Thyroid gland (tissue), 4 donors: ENCODE measurements at places on chromosomes 5 and 9. TPM values are rescaled to one million over a fixed set of nuclear protein-coding genes. Genes with fewer than 3 reads are reported as not detected.

PIP5K1B gene
- total RNA-seq, result 0.63 TPM

DNA sequence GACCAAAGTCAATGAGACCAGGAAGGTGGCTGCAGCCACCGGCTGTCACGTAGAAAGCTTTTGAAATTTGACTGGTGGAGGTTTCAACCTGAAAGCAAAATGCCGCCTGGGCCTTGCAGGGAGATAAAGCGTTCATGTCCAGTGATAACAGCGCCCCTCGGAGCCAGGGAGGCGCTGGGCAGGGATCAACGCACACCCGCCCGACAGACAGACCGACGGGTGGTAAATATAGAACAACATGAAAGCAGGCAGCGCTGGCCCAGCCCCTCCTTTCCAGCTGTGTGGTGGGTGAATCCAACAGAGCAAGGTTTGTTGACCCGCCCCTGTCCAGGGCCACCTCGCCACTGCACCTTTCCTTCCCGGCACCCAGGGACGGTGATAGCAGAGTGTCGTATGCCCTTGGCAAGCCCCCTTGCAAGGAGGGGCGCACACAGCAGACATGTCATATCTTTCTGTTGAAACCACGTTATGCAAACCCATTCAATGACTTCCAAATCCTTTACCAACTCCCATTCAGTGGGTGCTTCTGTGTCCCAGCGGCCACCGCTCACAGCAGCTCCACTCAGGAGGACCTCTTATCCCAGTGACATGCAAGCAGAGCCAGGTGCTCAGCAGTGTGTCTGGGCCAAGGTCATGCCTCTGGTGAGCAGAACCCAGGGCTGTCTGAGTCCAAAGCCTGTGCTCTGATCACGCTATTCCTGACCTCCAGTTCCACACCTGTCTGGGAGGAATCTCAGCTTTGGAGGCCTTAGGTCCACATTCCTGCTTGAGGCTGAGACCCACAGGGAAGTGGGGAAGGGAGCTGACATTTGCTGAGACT is 38.7 kb downstream of the NKX2-5 start:
- no peak for DNase-seq

PDCD1LG2 gene
- total RNA-seq, result 2.6 TPM

LOX gene
- total RNA-seq, result 39.5 TPM

PCDHB12 gene
- 2.4 TPM for total RNA-seq

ADAMTS13 gene
- 1.8 TPM for total RNA-seq

DNA sequence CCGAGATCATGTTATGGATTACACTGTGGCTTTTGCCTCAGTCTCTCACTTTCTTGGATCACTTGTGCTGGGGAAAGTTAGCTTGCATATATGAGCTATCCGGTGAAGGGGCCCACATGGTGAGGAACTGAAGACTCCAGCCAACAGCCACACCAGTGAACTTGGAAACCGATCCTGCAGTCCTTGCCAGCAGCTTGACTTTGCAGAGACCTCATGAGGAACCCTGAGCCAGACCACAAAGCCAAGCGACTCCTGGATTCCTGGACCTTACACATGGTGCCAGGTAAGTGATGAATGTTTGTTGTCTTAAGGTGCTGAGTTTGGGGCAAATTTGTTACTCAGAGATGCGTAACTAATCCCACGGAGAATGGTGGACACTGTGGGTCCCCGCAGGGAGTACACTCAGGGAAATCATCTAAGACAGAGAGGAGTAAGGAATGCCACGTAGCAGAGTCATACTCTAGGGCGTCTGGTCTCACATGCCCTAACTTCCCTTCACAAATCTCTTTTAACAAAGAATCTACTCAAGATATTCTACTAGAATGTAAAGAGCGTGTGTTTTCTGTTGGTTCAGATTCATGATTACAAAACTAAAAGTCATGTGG is 76.5 kb upstream of the PJA2 start:
- DNase-seq, result no peak

DNA sequence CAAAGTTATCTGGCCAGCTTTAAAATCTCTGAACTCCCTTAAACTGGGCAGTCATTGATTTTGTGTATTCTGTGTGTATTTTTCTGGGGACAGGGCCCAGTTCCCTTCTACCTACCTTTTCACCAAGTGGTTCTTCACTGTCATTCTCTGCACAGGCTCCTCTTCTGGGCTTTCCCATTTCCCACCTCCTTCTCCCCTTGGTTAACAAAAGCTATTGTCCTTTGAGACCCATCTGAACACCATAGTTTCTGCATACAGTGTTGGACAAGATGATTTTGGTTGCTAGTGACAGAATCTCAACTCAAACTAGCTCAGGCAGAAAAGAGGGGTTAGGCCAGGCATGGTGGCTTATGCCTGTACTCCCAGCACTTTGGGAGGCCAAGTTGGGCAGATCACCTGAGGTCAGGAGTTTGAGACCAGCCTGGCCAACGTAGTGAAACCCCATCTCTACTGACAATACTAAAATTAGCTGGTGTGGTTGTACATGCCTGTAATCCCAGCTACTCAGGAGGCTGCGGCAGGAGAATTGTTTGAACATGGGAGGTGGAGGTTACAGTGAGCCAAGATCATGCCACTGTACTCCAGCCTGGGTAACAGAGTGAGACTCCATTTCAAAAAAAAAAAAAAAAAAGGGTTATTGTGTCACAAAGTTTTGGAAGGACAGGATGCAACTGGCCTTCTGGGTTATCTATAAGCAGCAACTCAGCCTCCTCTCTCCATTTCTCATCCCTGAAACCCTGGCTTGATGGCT is 31.0 kb upstream of the ANKRD34B start:
- DNase-seq, result no peak

- DNase-seq, result no peak
These were observed 96.2 kb upstream of the CCDC112 start for GRCh38 chr5:115392611-115393010.

GRCh38 chr5:78527925-78528324 is 120.6 kb downstream of the LHFPL2 start:
- DNase-seq, result no peak

DNA sequence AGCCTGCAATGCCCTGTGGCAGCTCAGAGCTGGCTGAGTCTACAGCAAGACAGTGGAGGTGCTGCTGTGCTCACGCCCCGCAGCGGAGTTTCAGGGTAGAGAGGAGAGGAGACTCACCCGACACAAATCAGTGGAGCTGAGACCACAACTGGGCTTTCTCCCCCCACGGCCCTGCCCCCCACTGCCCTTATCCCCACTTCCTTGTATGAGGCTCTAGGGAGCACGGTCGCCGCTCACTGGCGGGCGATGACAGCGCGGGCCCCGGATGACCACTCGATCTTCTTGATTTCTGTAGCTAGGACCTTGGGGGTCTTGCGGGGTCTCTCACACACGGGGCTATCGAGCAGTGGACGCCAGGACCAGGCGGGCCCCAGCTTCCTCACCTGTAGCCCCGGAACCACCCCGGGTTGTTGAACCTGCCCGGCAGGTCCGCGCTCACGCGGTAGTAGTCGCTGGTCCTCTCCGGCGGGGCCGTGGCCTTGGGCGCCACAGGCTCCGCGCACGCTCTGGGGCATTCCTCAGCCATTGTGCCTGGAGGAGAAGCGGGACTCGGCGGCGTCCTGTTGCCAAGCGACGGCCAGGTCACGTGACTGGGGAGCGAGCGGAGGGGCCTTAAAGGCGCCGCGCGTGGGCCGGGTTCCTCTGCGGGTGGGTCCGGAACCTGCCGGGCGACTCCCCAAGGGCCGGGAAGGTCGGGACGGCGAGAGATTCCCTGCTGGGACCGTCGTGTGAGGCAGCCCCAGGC is 984 bp upstream of the MRPS2 start:
- DNase-seq, result peak; percentile 97

DNA sequence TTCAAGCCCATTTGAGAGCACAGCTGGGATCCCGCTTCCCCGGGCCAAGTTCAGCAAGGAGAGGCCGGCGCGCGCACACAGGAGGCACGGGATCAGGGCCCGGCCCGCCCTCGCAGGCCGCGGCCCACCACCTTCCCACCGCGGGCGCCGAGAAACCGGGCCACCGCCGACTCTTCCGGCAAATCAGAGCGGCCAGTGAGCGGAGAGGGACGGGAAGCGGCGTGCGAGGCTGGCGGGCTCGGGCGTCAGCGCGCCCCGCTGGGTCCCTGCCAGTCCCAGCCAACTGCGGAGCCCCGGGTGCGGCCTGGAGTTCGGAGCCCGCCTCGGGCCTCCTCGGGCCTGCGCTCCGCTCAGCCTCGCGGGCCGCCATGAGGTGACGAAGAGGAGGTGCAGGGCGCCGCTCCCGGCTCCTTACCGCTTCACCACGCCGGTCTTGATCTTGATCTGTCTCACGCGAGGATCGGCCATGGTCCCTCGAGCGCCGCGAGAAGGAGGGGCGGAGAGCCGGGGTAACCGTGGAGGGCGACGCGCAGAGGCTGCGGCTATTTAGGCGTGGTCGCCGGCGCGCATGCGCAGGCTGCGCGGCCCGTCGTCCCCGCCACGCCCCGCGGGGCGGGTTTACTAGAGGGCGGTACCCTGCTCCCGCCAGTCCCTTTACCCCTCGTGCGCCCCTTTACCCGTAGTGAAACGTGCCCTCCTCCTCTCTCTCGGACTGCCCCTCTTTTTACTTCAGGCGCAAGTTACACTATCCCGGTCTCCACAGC is at the start of gene TBCA:
Gene TBCA (minus strand): TSS at position 550 of the 764 bp plus-strand sequence. CDS start 82 bp downstream, at position 468.
- peak; percentile 86 for DNase-seq

- no peak for DNase-seq
These were observed 162.9 kb upstream of the WWC1 start for GRCh38 chr5:168128557-168128956.

TICAM2 gene
- 1.5 TPM for total RNA-seq

DNA sequence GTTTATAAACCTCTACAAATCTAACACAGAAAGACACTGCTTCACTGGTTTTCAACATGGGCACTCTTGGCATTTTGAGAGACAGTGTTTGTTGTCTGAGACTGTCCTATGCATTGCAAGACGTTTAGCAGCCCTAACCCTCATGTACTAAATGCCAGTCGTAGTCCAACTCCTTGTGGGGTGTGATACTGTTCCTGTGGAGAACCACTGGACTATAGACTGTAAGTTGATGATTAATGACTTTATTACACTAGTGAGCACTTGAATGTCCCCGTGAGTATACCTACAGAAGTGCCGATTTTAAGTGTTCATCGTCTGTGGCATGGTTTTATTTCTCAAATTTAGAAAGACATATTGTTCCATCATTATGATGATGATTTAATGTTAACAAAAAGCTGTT is 46.2 kb downstream of the RECK start:
- no peak for DNase-seq

DNA sequence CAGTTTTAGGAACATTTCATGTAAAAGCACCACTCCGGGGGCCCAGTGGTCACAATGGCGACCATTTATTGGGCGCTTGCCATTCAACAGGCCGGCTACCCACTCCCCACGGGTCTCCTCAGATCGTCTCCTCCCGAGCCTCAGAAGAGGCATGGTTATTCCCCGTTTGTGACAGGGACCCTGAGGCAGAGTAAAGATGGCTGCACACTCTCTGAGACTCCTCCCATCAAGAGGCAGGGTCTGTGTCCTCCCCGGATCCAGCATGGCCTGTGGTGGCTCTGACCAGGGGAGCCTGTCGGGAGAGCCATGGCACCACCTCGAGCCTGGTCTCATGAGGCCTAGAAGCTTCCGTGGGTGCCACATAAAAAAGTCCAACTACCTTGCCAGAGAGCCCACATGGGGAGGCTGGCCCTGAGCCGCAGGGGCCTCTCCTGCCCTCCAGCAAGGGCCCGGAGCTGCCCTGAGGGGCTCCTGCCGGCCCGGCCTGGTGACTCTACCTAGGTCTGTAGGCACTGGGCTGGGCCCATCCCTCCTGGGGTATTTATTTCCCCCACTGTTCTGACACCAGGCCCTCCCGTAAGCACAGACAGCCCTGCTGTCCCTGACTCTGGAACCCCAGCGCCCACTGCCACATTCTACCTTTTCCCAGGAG is 90.8 kb downstream of the VAV2 start:
- no peak for DNase-seq

DNA sequence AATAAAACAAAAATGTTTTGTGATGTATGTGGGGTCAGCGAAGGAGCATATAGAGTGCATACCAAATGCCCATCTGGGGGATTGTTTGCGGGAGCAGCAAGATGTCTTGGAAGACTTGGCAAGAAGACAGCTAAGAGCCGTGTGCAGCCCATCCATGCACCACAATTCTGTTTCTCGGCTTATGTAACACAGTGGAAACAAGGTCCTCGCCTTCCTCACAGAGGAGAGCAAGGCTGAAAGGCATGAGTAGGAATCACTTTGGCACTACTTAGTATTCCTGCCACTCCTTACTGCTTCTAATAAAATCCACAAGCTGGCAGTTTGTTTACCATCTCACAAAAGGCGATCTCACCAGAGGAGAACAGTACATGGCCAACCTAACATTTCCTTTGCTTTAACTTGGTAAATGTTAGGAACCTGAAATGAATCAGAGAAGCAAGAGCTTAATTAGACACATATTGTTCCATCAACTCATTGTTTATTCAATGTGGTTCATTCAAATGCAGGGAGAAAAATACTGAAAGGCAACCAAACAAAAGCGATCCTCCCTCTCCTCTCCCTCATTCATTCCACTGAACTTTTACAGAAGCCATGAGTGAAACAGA is 648.1 kb downstream of the ACTL7B start:
- DNase-seq, result no peak

INSL4 gene
- not detected for total RNA-seq

DNA sequence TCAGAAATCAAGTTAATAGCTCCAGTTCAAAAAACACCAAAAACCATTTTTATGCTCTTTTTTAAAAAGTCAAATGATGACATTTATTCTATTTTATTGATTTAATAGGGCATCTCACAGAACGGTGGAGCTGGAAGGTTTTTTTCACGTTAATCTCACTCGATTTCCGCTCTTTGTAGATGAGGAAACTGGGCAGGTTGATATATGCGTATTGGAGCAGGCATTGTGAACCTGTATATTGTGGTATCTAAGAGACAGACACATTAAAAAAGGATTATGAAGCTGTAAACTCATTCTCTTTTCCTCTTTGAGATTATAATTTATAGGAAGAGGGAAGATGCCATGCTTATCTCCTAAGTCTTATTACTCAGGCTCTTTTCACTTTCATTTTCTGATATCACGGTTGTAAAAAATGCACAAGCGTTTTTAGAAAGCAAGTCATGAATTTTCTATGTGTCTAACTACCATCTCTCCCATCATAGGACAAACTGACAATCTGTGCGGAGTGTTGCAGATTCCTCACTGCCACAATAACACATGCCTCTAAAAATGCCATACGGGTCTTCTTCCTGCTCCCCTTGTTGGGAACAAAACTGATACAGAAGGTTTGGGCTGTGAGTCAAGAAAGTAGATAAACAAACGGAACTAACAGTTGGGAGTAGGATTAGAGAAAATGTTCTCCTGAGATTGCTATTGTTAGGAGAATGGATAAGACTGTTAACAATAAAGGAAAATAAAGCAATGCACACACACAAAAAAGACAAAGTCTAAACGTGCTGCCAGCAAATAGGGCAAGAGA is 1997.7 kb downstream of the MAT2B start:
- DNase-seq, result no peak

DNA sequence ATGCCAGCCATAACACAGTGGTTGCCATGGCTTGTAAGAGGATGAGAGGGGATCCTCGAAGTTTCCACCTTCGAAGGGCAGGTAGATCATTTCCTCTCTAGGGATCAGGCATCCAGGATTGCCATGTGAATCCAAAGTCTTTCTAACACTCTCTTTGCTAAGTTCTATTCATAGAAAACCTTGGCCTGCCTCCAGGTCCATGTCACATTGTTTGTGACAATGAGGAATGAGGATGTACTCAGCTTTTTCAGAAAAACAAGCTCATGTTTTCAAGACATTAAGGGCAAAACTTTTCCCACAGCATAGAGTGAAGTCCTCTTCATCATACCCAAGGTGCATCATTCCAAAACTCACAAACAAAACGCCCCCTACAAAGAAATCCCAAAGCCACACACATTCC is 19.6 kb downstream of the ESM1 start:
- DNase-seq, result no peak

GRCh38 chr5:73666891-73667290 is 40.9 kb downstream of the ARHGEF28 start:
- no peak for DNase-seq
